Cerebellum (tissue), 4 donors: ENCODE measurements at places on chromosomes 3 and 15. TPM values are rescaled to one million over a fixed set of nuclear protein-coding genes. Genes with fewer than 3 reads are reported as not detected.

The TMEM39A gene
- 32.7 TPM for total RNA-seq

- DNase-seq = no peak
These were observed 119.0 kb downstream of the XXYLT1 start for GRCh38 chr3:195151866-195152541.

The TGM4 gene
- total RNA-seq = not detected

GRCh38 chr3:167808910-167809309 lies 73.4 kb downstream of the SERPINI1 start:
- DNase-seq = no peak

DNA sequence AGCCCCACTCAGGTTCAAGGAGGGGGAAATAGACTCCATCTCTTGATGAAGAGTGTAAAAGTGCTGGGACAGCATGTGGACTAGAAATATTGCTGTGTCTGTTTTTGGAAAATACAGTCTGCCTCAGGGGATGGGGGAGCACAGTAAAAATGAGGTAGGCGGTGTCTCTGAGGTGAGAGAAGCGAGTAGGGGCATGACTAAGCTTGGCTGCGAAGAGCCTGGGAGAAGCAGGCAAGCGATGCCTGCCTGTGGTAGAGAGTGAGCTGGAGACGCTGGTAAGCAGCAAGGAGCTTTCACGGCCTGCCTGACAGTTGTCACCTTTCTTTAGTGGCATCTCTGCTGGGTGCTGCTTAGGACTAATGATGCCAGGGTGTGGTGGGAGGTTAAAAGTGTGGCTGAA lies 49.0 kb upstream of the DCLK3 start:
- no peak for DNase-seq

DNA sequence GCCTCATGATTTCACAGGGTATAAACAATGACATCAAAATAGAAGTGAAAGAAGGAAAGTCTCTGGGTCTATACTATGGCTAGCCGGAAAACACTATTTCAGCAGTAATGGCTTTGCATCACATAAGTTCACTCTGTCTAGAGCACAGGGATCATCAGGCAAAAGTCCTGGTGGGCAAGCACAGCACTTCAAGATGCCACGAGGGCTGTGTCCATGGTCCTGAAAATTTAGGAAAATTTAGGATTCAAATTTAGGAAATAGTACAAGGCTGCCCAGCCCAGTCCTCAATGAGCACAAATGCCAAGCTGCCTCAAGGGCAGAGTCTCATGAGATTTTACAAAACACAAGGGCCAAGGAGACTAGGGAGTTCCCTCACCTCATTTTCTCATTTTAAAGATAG lies 54.1 kb downstream of the RORA start:
- no peak for DNase-seq

- no peak for DNase-seq
These were observed 3.1 kb upstream of the RPAP1 start for GRCh38 chr15:41546851-41547786.

- DNase-seq = no peak
These were observed 9.1 kb downstream of the FES start for GRCh38 chr15:90893175-90894090.

GRCh38 chr3:141544697-141545096 lies 57.9 kb downstream of the RASA2 start:
- DNase-seq = no peak

The GOLGA8Q gene
- 1.6 TPM for total RNA-seq

- DNase-seq = no peak
These were observed 364.8 kb upstream of the TPRG1 start for GRCh38 chr3:188807006-188807405.

DNA sequence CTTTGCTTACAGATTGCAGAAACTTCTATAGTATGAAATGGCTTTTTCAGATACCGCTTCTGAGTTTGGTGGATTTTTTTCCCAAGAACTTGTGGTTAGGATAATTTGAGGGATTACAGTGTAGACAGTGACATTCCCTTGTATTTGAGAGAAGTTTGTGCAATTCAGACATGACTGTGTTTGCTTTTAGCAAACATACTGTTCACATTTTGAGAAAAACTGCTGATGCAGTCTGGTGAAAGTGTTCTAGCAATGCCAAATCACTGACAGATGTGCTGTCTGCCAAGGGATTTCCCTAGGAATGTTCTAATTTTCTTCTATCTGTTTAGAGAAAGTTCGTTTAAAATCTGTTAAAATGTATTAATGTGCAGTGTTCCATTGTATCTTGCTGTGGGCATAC lies 652.6 kb downstream of the FHIT start:
- DNase-seq = no peak

The CD200R1 gene
- total RNA-seq = 0.64 TPM

DNA sequence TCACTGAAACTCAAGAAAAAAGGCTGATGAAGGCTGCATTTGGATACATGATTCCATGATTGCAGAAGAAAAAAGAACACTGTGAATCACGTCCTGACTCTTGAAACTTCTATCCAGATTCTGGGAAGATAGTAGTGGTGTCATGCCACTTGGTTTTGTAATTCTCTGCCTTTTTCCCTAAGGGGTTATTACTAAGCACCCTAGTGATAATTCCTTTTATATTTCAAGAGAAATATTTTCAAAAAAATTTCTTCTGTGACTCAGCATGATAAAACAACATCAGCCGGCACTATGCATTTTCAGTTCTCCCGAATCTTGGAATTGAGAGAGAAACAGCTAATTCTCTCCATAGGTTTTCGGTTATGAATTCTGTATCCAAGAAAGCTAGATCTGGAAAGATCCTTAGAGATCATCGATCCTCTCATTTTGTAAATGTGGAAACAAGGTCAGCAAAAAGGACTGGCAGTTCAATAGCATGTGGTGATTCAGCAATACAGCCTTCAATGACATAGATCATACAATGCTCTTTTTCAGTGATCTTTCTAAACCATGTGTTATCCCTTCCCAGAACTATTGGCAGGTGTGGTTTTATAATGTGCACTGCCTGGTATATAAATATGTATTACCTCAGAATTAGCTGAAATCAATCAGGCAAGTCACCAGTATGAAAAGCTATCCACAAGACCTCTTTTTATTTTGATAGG lies 42.6 kb upstream of the TP63 start:
- no peak for DNase-seq

The RPL39L gene
- 11.8 TPM for total RNA-seq

The CFAP20DC gene
- total RNA-seq = 3.6 TPM

The EFCAB12 gene
- total RNA-seq = 1.3 TPM

- no peak for DNase-seq
These were observed 82.4 kb downstream of the RTP4 start for GRCh38 chr3:187450431-187451190.

The PRR20G gene
- not detected for total RNA-seq

GRCh38 chr3:170539897-170540296 lies 46.0 kb downstream of the SLC7A14 start:
- no peak for DNase-seq

DNA sequence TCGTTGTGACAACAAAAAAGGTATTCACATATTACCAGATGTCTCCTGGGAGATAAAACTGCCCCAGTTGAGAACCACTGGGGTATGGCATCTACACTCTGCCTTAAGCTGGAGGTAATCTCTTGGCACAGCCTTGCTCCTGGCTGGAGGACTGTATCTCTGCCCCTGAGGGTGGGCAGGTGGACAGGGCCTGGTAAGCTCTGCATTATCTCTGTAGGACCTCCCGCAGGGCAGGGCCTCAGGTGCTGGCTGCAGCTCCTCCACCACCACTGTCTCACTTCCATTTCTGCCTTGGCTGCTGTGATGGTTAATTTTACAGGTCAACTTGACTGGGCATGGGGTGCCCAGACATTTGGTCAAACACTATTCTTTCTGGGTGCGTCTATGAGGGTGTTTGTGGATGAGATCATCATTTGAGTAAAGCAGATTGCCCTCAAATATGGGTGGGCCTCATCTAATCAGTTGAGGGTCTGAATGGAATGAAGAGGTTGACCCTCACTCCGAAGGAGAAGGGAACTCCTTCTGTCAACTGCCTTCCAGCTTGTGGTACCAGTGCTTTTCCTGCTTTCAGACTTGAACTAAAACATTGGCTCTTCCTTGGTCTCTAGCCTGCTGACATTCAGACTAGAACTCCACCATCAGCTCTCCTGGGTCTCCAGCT lies 9.8 kb upstream of the RHCG start:
- DNase-seq = no peak
